Cortex of kidney (tissue), 1 donor: ENCODE measurements at places on chromosomes 6 and 20.

DNA sequence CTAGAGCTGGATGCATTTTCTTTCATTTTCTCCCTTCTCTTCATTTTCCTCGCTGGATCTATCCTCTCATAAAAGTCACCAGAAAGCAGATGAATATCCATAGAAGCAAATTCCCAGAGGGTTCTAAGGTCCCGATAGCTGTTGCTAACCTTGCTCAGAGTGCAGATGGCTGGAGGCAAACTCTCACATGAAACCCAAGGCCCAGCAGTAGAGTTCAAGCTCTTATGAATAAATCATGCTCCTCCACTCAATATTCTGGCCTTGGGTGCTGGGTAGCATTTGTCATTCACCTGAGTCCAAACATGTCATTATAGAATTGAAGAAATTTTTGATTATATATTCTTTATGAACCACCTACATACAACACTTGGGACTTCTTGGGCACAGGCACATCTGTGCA, 539.7 kb upstream of the MARCKS start:
- DNase-seq = no peak

GRCh38 chr20:12987261-12987660, 21.5 kb upstream of the SPTLC3 start:
- no peak for DNase-seq

DNA sequence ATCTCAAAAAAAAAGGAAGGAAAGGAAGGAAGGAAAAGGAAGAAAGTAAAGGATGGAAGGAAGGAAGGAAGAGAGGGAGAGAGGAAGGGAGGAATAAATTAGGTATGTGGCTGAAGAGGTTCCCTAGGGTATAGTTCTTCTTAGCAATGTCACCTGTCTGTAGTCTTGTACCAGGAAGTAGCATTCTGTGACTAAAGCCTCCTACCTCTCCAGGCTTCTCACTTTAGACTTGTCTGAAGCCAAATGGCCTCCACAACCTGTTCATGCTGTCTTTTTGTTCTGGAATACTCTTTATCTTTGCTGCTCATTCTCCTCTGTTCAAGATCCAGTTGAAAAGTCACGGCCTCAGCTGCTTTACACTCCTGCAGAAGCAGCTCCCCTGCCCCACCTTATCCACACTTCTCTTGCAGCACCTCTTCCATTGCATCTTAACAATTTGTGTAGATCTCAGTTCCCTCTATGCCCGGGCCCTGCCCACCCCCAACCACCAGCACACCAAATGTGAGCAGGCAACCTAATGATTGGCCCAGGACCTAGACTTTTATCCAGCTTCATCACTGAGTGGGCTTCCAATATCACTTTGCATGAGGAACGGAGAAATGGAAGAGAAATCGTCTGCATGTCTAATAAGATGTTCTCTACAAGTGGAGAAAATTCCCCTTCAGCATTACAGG, 19.1 kb downstream of the GCNT2 start:
- DNase-seq = no peak

DNA sequence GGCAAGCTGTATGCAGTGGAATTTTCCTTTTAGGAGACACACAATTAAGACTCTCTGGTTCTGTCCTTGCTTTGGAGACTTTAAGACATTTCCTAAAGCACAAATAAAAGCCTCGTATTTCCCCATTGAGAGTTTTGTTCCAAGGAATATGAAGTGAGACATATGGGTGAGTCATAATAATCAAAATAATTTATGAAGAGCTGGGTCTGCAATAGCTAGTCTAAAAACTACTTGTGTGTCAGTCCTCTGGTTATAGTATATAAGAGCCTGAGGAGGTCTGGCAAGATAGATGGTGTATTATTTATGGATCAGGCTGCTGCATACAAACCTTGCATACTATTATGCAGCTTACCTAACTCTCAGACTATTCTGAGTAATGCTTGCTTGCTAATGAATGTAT, 142.6 kb downstream of the ADGRG6 start:
- no peak for DNase-seq

- DNase-seq = no peak
Observed at GRCh38 chr6:134103006-134103405, 50.6 kb upstream of the SLC2A12 start.

DNA sequence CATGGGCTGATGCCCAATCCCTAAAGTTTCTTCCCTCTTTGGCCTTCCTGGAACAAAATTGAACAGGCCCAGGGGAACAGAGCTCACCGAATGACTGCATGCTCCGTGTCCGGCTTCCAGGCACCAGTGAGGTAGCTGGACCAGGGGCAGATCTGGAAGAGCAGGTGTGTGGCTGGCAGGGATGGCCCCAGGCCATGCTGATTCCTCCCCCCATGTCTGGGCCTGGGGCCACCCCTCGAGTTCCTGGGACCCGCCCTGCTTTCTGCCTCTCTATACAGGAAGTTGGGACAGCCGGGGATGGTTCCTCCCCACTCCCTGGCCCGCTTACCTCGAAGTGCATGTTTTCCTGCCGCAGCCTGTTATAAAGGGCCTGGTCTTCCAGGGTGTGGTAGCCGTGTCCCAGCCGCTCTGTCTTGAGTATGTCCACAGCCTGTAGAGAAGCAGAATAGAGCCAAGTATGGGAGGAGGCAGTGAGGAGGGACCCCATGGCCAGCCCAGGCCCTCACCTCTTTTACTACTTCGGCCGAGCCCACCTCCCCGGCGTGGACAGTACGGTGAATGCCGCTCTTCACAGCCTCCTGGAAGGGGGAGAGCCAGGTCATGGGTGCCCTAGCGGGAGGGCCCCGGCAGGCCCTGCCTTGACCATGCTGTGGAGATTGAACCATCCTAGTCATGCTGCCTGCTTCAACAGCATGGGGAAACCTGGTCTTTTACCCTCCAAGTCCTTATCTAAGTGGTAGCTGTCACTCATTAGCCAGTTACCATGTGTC, 28.8 kb downstream of the ADA start:
- DNase-seq = no peak

DNA sequence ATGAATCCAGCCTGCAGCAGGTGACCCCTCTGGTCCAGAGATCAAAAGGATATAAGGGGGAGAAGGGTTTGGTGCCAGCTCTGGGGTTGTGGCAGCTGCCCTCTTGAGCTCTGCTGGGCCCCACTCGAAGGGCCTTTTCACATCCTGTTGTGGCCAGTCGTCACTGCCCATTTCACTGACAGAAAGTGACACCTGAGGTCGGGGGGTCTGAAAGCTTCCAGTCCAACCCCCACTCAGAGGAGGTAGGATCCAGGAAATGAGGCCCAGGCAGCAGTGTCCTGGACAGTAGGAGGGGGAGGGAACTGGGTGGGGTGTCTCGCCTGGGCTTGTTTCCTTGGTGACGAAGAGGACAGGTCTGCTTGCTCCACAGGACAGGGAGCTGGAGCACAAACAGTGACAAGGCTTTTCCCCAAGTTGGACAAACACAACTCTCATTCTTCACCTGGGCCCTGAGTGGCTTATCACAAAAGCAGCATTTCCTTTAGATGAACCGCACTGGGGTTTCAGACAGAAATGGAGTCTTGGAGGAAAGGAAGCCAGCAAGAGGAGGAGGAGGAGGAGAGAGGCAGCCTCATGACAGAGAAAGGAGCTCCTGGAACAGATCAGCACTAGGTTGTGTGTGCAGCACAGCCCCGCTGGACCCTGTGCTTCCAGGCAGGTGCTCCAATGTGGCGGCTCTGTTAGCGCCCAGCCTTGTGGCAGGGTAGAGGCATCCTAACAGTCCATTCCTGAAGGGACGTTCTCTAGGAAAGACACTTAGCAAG, 11.0 kb downstream of the FRS3 start:
- no peak for DNase-seq

- DNase-seq = no peak
Observed at GRCh38 chr20:37914672-37915433, 11.9 kb downstream of the VSTM2L start.
